NCI-H2171 (cell line): ENCODE measurements at places on chromosomes 1 and 21.

DNA sequence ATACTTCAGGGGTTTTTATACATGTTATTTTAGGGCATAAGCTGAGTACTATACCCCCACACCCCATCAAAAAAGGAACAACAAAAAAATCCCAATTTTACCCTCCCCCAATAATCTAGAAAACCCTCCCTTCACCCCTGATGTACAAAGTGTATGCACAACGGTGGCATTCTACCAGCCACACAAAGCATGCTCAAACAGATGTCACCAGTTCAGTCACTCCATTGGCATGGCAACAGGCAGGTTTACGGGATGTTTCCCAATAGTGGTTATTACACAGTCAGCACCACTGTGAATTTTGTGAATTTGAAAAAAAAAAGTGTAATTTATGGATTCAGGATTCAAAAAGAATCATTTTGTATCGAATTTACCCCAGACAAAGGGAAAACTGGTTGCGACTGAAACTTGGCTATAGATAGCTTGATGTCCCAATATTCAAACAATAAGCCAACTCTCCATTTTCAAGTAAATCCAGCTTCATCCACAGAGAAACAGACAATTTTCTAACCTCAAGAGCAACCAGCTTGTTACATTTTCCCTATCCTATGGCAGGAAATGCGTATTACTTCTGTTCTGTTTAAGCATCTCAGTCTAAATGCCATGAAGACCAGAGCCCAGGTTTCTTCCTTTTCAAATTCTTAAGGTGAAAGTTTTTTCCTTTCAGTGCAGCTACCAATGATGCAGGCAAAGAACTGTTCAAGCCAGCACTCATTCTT, 34.0 kb upstream of the SLC45A3 start:
- DNase-seq = no peak

- no peak for DNase-seq
Measured at GRCh38 chr1:208336137-208336518, 91.9 kb upstream of the PLXNA2 start.

DNA sequence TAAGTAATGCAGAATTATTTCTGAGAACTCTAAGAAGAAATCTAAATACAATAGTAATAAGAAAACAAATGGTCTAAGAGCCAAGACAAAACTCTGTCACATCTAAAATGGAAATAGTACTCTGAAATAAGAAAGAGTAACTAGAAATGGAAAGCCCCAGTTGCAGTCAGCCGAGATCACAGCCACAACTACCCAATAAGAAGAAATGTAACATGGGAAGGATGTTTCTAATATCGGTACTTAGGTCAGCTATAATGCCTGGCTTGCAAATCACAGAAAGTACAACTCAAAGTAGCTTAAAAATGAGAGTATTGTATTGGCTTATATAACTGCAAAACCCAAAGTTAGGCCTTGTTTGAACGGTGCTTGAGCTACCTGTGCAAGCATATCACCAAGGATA, 58.6 kb upstream of the USP25 start:
- no peak for DNase-seq

- no peak for DNase-seq
Measured at GRCh38 chr1:94727846-94728715, 92.1 kb upstream of the SLC44A3 start.

DNA sequence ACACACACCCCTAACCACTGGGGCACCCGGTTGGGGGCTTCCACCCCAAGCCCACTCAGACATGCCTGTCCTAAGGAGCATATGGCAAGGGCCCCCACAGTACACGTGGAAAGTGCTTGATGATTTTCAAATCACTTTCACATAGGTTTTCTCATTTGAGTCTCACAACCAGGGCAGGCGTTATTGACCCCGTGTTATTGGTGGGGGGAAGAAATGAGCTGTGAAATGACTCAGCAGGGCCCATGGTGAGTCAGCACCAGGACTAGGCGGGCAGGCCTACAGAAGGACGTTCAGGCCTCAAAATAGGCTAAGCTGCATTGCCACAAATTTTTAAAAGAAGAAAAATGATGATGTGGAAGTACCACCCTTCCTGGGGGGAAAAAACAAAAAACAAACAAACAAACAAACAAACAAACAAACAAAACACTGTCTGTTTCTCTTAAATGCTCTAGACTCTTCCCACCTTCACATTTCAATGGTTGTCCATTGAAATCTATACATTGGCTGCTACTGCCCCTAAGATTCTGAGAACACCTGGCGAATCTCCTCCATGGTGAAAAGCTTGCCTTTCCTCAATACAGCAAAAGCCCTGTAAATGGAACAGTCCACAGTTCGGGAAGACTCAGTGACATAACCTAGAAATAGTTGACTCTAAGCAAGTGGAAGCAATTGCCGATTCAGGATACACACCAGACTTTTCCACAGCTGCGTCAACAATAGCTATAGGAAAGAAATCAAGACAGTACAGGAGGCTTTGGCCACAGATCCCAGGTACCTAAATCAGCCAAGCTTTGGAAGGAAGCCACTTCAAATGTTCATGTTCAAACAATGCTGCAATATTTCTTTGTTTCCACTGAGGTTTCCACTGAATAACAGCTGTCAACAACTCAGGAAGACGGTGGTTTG, 234.7 kb downstream of the TOMM20 start:
- DNase-seq = no peak

DNA sequence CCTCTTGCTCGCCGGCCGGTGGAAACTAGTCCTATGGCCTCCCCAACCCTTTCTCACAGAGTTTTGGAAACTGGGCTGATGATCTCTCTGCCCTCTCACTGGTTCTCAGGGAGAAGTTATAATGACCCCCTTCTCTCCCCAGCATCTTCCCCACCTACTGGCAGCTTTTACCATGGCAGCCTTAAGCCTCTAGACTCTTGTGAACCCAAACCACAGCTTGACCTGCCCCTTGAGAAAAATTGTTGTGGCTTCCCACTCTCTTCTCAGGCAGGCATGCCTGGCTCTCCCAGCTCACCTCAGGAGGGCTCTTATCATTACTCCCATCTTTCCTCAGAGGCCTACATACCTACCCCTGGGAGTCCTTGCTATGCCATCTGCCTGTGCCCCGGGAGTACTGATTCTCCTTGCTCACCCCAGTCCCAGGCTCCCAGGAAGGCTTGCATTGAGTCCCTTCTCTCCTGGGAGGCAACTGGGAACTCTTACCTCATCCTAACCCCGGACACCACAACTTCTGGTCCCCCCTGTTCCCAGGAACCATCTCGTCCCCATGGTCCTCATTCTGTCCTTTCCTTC, 1.6 kb downstream of the NSUN4 start:
- DNase-seq = no peak
